ENCODE measurements at places on chromosomes 6 and 20.

- no peak for DNase-seq
Observed at GRCh38 chr6:45175272-45175671, 152.9 kb upstream of the RUNX2 start.

- no peak for DNase-seq
Observed at GRCh38 chr20:43171930-43172329, 17.8 kb downstream of the PTPRT start.

DNA sequence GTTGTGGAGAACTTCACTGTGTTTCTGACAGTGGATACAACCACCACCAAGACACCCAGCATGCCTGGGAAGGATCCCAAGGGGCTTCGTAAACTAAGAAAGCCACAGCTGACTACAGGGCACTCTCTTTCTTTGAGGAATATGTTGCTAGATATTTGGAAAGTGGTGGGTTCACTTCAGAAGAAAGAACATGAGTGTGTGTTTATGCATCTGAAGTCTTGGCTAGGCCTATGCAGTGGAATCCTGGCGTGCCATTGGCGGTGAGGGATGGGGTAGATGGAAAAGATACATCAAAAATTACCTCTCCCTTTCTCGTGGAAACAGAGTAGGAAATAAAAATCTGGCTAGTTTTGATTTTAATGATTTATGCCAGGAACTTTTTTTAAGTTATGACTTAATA, 187.7 kb downstream of the PDE7B start:
- no peak for DNase-seq

GRCh38 chr6:35070111-35070510, 71.0 kb downstream of the TCP11 start:
- DNase-seq, result no peak

DNA sequence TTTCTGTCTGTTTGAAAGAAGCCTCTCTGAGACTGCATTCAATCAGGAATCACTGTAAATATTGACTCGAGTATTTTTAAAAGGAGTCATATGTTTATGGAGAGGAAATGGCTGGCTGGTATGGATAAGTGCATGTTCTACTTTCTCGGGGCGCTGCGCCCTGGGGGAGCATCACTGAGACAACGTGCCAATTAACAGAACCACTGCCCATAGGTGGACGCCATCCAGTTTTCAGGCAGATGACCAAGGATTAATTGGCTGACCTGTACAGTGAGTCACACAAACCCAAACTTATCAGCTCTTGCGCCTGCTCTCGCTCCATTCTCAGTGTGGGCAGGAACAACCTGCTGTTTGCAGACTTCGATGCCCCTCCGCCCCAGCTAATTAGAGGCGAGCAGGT, 571.2 kb downstream of the QKI start:
- DNase-seq, result no peak

DNA sequence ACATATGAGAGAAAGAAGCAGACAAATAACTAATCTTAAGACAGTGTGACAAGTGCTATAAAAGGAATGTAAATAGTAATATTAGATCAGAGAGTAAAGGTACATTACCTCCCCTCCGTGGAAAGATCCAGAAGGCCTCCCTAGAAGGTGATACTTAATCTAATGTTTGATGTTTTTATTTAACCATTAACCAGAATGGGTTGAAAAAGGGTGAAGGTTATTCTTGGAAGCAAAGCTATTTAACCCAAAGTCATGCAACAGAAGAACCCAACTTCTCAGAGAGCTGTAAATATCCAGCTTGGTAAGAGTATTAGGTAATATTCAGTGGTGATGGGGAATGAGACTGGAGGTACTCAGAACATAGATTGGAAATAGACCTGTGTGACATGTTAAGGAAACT, 68.0 kb upstream of the HIVEP1 start:
- DNase-seq, result no peak

DNA sequence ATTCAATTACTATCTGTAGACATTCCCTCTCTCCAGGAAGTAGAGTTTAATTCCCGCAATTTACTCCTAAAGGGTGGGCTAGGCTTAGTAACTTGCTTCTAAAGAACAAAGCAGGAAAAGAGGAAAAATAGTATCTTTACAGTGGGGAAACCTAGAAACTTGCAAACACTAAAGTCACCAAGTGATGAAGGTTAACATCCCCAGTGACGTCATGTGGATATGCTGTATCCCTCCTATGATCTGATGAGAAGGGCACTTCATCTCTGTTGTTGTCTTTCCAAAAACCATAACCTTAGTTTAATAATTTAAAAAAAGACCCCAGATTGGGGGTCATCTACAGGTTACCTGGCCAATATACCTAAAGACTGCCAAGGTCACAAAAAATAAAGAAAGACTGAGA, 17.3 kb downstream of the SLC22A16 start:
- no peak for DNase-seq

DNA sequence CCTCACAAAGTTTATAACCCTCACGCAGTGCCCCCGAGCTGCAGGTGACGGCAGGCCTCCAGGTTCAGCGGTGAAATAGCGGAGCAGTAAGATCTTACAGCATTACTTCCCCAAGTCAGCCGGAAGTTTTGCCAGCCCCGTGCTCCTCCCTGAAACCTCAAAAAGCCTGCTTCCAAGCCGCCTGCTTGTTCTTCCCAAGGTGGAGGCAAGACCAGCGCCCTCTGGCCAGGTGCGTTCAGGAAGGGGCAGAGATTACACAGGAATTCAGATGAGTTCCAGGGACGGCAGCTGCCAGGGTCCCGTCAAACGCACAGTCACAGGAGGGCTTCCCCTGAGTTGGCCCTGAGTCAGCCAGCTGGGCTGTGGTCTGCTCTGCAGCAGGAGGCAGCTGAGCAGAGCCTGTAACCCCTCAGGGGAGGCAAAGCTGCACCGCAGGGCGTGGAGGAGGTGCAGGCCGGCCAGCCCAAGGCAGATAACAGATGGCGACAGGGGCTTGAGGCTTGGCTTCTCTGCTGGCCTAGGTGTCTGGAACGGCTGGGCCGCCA, 124.1 kb upstream of the RPS6KA2 start:
- DNase-seq, result no peak

GRCh38 chr6:52046456-52046855, 41.0 kb downstream of the PKHD1 start:
- no peak for DNase-seq

GRCh38 chr6:166515072-166515810, 71.2 kb downstream of the RAMACL start:
- DNase-seq, result no peak

- DNase-seq, result no peak
Observed at GRCh38 chr20:38520261-38520660, 47.6 kb downstream of the RALGAPB start.

GRCh38 chr6:1412901-1413300, 23.5 kb downstream of the FOXF2 start:
- no peak for DNase-seq

DNA sequence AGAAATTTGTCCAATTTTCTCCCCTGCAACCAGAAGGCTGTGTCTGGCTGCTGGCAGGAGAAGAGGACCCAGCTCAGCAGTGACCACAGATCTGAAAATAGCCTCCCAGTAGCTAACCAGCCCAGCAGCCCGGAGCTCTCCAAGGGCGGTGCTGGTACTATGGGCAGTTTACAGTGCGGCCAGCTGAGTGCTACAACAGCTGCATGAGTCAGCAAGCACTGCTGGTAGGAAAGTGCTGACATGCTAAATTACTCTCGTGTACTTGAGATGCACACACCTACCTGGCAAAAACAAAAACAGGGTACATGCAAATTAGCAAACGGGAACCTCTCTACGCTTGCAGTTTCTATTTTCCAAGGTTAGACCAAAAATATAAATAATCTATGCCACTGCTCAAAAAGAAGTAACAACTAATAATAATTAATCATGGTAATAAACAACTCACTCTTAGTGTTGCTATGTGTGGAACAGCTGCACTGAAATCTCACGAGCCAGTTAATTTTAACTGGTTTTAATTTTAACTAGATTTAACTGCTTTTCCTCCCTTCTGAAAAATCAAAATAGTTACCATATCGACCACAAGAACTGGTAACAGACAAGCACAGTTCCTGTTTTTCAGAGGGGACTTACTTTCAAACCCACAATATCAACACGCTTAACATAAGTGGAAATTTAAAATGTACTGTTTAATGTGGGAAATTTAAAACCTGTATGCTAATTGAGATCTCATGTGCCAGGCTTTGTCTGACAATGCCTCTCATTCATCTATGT, 10.8 kb downstream of the BACH2 start:
- DNase-seq, result no peak

- DNase-seq, result no peak
Observed at GRCh38 chr6:122651604-122652003, 41.4 kb downstream of the PKIB start.

DNA sequence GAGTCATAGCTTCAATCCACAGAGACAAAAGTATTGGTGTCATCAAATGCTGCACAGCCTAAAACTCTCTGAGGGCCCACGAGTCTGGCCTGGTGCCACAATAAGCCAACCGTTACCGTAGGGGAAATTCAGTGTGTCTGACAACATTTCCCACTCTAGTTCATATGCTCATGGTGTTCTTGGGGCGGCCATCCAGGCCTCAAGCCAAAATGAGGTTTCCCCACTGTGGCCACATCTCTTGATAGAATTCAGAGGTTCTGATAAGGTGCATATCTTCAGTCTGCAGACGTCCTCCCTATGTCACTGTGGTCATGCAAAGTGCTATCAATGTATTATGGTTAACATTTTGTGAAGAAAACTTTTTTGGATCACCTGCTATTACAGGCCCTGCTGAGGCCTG, 627.7 kb downstream of the QKI start:
- DNase-seq, result no peak

DNA sequence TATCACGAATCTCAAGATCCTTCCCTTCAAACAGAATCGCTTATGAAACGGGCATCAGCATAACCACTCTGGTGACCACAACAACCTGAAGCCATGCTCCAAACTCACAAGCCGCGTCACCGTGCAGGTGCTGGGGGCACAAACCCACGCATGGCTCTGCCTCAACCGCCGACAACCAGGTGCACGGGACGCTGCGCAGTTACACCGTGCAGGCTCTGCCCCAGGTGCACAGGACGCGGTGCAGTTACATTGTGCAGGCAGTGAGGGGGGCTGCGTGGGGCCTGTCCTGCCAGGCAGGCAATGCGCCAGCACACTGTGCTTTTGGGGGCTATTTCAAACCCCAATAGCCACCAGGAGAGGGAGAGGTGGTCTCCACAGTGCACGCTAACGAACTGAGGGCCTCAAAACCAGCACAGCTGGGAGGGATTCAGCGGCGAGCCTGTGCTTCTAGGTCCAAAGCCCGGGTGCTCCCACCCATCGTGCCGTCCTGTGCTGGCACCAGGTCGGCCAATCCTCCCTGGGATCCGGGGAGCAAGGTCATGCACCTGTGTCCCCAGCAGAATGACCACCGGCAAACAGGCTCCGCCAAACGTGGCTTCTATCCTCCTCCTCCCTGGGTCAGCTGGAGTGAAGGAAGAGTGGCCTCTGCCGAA, 35.8 kb downstream of the ZBTB46 start:
- no peak for DNase-seq

DNA sequence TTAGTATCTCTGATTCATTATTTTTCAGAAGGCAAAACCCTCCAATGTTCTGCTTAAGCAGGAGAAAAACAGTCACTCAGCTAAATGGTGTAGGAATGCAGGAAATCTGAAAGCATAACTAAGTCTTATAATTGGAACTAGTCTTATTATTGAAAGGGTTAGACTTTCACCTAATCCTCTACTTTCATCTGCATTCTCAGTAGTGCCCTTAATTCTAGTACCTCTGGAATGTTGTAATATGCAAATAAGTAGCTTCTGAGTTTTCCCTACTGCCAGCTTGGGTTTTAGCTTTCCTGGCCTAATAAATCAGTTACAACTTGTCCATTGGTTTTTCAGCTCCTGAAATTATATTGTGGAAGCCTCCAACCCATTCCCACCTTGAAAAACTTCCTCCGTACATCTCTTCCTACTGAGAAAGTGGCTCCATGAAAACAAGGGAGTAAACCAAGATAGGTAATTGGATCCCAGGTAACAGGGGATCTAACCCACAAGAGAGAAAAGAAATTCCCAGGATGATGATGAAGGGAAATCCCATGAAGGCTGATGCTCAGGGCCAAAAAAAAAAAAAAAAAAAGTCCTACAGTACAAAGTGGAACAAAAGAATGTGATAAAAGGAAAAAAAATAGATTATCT, 147.0 kb downstream of the TBC1D32 start:
- no peak for DNase-seq

GRCh38 chr6:170033666-170034065, 257.2 kb downstream of the DLL1 start:
- peak; percentile 10 for DNase-seq

- DNase-seq, result no peak
Observed at GRCh38 chr20:35788796-35789195, 17.0 kb downstream of the PHF20 start.

DNA sequence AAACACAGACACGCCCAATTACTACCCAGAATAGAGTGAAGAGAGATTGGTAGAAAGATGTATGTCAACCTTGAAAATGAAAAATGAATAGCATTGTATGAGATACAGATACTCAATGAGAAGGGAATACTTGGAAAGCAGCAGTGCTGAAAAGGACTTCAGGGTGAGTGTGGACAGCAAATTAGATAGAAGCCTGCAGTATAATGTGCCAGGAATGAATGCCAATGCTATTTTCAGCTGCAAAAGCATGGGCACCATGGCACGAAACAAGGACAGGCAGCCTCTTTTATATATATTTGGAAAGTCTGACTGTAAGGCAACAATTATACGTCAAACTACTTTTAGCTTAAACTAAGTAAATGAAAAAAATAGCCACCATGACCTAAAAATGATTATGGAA, 118.2 kb downstream of the PTCHD4 start:
- no peak for DNase-seq

- no peak for DNase-seq
Observed at GRCh38 chr20:25571817-25572216, 13.5 kb downstream of the NINL start.

DNA sequence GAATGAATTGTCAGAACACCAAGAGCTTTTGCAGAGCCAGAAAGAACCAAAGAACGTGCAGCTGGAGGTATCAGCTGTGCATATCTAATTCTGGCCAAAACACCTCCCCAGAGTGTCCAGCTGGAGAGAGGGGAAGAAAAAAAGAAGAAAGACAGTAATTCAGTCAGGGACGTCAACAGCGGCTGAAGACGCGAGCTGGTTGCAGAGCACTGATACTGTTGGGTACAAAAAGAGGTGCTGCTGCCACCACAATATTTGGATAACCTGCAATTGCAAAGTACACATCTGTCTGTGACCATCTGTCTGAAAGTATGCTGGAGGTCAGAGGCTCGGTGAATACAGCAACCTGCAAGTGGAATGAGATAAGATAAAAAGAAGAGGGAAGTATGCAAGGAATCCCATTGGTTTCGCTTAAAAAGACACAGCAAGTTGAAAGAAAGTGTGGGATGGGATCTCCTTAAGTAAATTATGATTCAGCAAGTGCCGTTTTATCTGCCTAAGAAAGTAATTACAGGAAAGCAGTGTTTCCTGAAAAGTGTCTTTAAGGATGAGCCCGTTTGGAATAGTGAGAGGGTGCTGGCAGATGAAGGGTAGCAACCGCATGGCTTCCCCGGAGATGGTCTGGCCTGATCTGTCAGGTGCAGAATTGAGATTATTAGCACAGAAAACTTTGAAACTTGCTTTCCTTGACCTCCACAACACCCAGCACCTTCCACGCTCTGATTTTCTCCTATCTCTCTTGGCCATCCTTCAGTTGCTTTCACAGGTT, 189.9 kb upstream of the PRDM1 start:
- no peak for DNase-seq

- no peak for DNase-seq
Observed at GRCh38 chr6:144119376-144119775, 24.0 kb upstream of the SF3B5 start.
